ENCODE measurements at places on chromosomes 2 and 18.
A peak's percentile ranks its signal among the peaks of the same experiment; 100 is the strongest.

DNA sequence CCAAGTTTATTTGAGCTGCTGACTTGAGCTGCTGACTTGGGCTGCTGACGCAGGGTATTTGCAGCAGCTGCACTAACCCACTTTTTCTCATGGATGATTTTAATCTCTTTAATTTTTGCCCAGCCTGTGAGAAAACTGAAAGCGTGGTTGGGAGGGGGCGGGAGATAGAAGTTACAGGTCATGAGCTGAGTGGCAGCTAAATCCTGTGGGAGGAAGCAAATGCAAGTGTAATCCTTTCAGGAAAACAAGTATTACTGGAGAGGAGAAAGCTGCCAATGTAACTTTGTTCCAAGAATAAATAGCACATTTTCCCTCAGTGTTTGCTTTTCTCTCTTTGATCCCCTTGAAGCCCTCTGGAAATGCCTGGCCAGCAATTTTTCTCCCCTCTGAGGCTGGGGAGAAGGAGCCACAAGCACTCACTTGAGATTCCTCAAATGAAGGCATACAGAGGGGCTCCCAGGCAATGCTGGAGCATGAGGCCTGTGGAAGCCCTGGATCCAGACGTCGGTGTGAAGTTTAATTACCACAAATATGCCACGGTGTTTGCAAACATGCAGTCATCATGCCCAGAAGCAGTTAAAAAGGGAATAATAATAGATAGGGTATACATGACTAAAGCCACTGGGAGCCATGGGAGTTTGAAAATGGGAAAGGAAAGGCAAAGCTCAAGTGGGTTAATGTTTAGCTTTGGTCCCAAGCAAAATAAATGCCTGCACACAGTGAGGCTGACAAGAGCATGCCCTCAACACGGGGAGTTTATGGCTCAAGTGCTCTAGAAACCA is 10.4 kb upstream of the EVA1A start:
- DNase-seq: no peak

- no peak for DNase-seq
These were observed 4.2 kb downstream of the RNF144A start for GRCh38 chr2:6921321-6921922.

GRCh38 chr18:38940863-38941531 is 1375.4 kb upstream of the CELF4 start:
- DNase-seq: peak; percentile 51

DNA sequence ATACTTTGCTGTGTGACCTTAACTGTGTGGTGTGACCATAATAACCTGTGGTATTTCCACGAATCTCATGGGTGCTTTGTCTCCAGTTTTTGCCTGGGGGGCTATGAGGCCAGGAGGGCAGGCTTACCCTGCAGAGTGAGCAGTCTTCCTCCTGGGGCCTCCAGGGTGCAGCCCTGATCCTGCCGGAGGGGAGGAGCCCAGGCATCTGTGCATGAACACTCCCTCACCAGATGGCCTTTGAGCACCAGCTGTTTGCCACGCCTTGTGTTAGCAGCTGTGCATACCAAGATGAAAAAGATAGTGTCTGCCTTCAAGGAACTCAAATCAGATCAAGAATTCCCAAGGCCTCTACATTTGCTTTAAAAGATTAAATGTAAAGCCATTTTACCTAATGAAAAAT is 75.0 kb upstream of the RBM44 start:
- no peak for DNase-seq

GRCh38 chr2:189826039-189826438 is 41.8 kb downstream of the PMS1 start:
- DNase-seq: no peak

DNA sequence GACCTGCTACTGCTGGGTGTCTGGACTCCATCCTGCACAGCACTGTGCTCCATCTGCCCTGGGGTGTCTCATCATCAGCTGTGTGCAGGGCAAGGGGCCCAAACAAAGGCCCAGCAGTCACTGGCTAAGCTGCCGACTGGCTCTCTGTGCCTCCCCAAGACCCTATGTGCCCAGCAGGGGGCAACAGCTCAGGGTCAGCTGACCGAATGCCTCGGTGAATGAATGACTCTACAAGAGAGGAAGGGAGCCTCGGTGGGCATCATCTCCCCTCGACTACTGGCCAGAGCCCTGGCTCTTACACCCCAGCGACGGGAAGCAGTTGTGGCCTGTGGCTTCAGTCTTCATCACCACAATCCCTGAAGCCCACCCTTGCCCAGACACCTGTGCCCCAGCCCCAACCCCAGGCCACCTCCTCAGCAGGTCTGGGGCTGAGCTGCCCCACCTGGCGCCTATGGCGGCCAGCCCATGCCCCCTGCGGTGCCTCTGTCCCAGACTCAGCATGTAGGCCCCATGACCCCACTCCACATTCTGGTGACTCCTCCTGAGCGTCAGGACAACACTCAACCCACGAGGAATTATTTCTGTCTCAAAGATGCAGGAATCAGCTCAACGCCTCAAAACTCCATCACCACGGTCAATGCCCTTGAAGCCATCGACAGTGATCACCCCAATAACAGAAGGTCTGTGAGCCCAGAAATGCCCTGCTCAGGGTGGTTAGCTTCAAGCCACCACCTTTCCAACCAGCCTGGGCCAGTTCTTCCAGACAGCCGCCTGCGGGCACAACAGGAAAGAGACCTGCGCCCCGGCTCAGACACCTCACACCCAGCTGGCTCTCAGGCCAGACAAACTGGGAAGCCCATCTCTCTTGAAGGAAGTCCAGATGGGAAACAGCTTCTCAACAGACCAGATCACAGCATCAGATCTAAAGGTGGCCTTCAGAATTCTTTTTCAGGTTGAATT is 1.6 kb upstream of the GPR17 start:
- DNase-seq: no peak

DNA sequence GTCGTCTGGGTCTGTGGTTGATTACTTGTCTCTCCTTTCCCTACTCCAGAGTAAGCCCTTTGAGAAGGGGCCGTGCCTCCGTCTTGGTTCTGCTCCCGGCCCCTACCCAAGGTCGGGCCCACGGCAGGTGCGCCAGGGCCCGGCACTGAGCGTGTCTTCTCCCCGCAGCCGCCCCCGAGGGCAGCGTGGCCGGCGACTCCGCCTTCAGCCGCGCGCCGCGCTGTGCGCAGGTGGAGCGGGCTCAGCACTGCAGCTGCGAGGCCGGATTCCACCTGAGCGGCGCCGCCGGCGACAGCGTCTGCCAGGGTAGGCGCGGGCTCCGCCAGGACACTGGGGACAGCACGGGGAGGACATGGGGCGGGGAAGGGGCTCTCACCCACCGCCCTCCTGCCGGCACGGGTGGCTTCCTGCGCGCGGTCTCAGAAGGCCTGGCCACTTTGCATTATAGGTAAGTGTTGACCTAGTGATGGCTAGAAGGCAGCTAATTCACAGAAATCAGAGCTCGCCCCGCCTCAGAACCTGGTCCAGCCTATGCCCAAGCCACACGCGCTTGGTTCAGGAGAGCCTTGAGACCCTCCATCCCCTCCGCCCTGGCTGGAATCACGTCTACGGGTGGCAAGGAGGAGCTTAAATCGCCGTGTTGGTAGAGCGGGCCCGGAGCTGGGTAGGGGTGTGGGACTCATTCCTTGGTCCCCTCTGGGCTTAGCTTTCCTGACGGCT is 43.5 kb downstream of the FBLN7 start:
- peak; percentile 26 for DNase-seq

DNA sequence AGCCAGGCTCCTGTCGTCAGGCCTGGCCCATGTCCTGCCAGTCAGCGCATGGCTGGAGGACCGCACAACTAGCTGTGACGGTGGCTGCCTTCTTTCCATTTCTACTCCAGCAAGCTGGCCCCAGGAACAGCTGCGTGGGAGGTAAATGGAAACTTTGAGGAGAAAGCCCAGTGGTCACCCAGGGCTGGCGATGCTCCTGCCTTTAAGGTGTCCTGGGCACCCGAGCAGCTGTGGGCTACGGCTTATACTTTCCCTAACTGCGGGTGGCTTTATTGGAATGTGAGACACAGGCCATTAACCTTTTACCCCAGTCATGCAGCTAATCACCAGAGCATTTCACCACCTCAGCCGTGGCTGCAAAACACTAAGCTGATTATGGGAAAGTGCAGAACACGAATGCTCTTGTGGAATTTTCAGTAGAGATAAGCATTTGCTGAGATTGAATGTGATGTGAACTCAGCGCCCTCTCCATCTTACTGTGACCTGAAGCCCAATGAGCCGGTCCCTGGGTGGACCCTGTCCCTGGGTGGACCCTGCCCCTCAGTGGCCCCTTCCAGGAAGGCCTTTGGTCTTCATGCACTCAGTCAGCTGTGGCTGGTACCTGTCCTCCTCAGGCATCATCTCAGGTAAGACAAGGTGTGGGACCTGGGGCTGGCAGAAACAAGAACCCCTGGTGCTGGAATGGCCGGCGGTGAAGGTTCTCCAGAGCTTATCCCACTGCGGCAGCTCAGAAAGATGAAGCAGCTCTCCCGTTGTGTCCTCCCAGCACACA is 275.4 kb upstream of the HS6ST1 start:
- no peak for DNase-seq

DNA sequence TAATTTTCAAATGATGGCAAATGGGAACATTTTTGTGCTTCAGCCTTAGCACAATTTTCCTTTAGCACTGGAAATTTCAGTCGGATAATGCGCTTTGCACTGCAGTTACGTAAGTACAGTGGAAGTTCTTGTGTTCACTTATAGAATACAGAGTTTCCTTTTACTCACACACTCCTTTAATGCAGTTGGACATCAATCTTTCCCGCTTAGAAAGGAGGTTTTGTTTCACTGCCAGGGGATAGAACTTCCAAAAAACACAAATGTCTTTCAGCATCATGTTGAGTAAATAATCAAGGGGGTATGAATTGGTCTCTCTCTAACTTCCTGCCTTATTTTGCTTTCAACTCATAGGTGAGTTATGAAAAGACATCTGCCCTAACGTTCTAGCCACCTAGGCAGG is 63.2 kb downstream of the TGFA start:
- DNase-seq: no peak

DNA sequence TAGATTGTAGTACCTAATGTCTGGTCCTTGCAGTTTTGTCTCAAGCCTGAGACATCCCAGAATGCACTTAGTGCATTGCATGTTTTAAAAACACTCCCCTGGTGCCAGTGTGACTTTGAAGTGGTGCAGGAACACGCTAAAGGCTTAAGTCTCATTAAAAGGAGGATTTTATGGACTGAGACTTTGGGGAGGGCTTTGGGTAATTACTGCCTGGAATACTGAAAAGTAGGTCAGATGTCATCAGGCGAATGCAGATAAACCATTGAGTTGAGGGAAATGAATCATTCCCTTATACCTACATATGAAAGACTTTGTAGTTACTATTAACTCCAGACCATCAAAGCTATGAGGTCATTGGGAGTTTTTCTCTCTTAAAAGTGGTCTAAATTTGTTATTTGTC is 3.0 kb upstream of the OSBPL1A start:
- DNase-seq: no peak

- DNase-seq: no peak
These were observed 1223.1 kb upstream of the ZEB2 start for GRCh38 chr2:145743011-145743410.

DNA sequence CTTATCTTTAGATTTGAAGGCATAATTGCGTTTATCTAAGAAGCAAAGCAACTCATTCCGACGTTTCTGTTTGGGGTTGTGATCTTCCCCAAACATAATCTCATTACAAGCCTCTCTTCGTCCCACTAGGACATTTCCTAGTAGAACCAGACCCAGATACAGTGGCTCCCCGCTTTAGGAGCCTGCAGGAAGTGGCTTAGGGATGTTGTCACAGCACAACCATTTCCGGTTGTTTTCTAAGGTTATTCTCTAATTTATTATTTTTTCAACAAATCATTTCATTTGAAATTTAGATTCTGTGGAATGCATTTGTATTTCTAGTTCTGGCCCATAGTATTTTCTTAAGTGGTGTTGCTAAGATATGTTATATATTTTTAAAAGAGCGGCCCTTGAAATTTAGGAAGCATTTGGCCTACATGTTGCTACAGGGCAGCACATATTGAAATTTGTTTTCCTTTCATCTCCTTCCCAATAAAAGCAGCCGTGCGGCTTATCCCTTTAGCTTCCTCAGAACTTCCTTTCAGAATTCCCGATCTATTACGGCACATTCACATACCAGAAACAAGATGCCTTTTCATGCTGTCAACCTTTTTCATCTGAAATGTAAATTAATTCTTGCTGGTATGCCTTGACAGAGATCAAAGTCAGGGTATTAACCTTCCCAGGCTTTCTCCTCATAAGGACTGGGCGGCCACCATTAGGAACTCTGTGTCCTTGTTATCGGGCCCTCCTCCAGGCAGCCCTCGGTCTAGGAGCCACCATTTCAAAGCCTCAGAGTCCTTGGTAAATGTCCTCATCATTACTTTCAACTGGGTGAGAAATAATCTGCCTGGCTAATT is 210.9 kb upstream of the SP5 start:
- DNase-seq: no peak

DNA sequence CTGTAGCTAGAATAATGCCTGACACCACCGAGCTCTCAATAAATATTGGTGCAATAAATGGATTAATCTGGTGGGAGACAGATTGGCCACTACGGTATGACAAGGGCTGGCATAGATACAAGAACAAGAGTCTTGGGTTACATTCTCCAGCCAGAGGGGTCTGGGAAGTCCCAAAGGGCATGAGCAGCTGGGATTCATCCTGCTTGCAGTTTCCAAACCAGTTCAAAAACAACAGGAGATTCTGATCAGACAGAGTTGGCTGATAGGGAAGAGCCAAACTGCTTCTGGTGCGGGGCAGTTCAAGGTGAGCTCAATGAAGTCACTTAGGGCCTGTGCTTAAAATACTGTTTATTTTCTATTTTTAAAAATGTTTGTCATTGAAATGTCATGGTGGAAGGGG is 266.9 kb downstream of the TNS1 start:
- DNase-seq: no peak

GRCh38 chr2:64361151-64361938 is 92.6 kb upstream of the LGALSL start:
- no peak for DNase-seq

- no peak for DNase-seq
These were observed 258.4 kb downstream of the CELF4 start for GRCh38 chr18:37307181-37307580.

Data from stimulated activated CD8-positive, alpha-beta memory T cell treated with anti-CD3 and anti-CD28 coated beads, Interleukin-15, amount 100 ng/mL, for 4 hours (primary cell).